ENCODE measurements at places on chromosomes 7 and 10.

DNA sequence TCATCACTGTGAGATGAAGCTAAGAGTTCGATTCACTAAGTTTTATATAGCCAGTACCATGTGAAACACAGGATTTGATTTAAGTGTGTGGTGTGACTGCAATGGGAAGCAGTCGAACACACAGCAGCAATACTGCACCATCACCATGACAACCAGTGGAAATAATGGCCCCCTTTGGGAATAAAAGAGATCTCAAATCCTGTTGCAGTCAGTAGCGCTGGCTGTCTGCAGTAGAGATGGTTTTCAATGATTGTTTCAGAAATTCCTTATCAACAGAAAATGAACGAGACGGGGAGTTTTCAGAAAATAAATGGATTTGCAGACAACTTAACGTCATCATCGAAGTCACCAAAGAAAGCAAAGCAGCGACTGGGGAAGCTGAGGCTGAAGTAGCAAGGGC lies 91.0 kb downstream of the PTPRE start:
- no peak for DNase-seq

DNA sequence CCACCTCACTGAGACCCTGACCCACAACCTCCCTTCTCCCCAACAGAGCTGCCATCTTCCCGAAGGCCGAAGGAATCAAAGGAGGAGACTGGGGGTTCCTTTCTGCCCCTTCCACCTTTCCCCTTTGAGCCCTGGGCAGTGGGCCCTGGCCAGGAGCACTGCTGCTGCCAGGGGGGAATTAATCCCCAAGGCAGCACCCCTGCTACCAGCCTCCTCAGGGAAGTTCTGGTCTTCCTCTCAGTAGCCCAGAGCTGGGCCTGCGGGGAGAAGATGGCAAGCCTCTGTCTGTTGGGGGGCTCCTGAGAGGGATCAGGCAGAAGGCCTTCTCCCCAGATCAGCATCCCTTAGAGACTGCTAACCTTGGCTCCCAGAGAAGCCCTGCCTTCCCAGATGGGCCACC lies 25.5 kb downstream of the DPCD start:
- no peak for DNase-seq

DNA sequence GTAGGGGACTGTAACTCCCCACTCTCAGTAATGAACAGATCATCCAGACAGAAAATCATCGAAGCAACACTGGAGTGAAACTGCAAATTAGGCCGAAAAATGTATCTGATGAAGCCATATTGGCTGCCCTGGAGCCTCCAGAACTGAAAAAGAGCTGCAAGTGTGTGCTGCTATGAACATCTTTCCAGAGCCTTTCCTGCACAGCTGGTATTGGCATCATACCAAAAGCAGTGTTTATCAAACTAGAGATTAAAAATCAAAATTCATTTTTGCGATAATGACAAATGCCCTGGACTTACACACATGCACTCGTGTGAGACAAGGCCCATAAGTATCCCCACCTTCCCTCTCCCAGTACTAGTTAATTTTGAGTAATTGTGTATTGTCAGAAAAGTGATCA lies 6.8 kb upstream of the CLDN12 start:
- DNase-seq, result no peak

GRCh38 chr10:105288026-105288425 lies 646.9 kb downstream of the SORCS3 start:
- no peak for DNase-seq

- no peak for DNase-seq
Observed at GRCh38 chr10:70433581-70434280, 7.8 kb downstream of the NODAL start.

- DNase-seq, result no peak
Observed at GRCh38 chr7:91265693-91266066, 1.4 kb downstream of the FZD1 start.

DNA sequence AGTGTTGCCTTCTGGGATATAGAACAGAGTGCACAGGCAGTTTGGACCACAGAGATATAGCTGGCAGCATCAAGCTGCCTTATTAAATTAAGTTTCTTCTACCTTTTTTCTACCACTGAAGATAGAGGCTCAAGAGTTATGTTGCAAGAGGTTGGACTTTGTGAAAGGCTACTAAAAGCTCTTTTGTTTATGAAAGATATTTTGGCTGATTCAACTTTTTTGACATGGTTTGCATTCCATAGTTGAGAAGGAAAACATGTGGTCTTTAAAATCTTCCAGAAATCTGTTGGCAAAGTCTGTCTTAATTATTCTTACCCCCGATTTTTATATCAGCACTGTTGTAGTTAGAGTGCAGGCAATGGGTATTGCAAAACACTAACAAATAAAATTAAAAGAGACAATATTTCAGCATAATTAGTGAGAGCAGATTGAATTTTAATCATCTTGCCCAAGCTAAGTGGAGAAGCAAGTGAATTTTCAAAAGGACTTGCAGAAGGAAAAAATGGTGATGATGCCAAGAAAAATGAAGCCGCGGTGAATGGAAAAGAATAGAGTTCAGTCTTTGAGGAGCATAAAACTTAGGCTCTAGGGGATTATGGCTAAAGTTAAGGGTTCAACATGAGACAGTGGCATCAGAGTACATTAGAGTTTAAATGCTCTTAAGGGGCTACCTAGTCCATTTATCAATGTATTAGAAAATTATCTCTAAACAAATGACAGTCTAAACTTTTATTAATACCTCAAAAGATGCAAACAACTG lies 450.9 kb upstream of the CNTNAP2 start:
- DNase-seq, result no peak

DNA sequence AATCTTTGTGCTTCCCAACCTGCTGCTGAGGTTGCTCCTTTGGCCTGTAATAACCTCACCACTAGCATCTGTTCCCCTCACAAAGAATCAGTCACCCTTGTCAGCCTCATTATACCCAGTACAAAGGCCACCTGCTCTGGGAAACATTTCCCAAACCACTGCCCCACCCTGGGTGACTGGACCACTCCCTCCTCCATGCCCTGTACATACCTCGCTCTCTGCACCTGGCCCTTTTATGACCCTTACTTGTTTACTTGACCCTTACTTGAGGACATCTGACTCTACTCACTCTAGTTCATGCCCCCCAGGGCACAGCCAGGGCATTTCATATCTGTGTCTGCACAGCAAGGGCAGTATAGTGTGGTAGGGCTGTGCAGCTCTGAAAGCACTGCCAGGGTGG lies 21.4 kb upstream of the AOC1 start:
- DNase-seq, result no peak

GRCh38 chr10:70362328-70362727 lies 20.1 kb downstream of the LRRC20 start:
- no peak for DNase-seq

DNA sequence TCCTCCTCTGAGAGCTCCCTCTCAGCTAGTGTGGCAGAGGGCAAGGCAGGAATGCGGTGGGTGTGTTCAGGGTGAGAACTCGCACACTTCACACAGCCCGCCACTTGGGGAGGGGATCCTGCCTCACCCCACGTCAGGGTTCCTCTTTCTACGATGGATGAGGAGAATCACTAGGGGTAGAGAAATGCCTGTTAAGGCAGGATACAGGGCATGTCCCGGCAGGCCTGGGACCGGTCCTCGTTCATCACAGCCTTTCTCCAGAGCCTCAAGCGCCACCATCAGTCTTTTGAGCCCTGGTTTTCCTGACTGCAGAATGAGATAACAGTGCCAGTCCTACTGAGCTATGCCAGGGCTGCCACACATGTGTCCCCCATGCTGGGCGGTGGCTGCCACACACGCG lies 546.7 kb upstream of the ADARB2 start:
- DNase-seq, result no peak

- DNase-seq, result no peak
Observed at GRCh38 chr7:82839555-82839954, 323.1 kb downstream of the PCLO start.

DNA sequence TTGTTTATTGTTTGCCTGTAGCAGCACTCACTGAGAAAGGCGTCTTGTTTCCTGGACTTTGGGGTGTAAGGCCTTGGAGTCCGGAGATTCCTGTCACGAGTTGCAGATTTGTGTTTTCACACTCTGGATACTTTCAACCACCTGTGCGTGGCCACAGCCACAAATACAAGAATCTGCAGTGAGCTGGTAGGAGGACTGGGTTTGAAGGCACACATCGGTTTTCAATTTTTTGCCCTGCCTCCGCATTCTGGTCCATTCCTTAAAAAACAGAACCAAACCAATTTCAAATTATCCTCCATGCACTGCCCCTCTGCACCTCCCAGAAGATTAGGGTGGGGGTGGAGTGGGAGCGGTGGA lies 619 bp downstream of the EXOC4 start:
- DNase-seq, result no peak

- peak; percentile 57 for DNase-seq
Observed at GRCh38 chr7:130154501-130155317, 50.5 kb downstream of the TMEM209 start.

DNA sequence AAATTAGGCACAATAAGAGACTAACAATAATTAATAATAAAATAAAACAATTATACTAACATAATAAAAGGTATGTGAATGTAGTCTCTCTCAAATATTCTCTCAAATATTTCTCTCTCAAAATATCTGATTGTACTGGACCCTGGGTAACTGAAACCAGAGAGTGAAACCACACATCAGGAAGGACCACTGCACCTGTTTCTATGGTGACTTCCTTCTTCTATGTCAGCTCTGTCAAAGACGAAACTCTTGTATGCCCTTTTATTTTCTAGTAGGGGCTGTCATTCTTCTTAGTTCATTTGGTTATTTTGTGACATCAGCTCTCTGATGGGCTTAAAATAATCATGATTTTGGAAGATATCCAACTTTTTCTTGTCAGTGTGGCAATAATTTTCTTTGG lies 428.0 kb upstream of the TPK1 start:
- no peak for DNase-seq

DNA sequence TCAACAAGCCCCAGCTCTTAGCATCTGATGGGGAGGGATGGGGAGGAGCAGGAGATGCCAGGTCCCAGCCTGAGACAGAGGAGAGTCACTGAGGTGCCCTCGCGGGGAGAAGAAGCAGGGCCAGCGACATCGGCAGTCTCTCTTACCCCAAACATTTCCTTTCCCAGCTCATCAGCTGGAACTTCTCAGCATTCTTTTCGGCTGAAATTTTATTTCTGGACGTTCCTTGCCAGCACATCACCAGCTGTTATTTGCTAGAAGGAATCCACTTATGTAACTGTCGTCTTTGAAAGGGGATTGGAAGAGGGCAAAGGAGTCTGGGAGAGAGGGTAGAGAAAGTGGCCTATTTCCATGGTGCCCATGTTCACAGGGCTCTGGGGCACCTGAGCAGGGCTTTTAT lies 101.0 kb upstream of the SHH start:
- no peak for DNase-seq

DNA sequence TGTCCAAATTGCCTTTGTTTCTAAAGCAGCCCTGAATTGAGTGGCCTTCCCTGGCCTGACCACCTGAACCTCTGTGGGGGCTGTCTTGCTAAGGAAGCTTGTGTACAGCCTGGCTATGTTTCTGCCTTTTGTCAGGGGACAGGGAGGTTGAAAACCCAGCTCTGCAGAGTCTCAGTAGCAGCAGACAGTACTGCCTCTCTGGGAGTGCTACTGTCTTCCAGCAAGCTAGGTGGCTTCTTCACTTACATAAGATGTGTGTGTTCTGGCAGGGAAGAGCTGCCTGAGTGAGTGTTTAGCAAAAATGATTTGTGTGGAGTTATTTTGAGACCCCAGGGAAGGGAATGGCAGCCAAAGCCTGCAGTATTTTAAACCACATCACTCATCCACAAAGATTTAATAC lies 57.4 kb downstream of the LRRC4 start:
- DNase-seq, result no peak

DNA sequence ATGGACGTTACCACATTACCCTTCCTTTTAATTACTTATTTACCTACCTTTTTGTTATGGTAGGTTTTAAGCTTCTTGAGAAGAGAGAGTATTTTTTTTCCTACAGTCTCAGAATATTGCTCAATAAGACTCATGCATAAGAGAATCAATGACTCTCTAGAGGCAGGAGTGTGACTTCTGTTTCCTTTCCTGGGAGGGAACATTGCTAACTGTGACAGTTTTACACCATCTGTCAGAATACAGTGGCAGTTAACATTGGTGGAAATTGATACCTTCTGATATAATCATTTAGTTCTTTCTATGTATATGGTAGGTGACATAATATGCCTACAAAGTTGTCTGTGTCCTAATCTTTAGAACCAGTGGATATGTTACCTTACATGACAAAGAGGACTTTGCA lies 348.7 kb upstream of the POT1 start:
- no peak for DNase-seq

GRCh38 chr10:297567-297966 lies 162.3 kb downstream of the ZMYND11 start:
- DNase-seq, result no peak

- no peak for DNase-seq
Observed at GRCh38 chr7:40324914-40325313, 190.1 kb downstream of the SUGCT start.

- DNase-seq, result no peak
Observed at GRCh38 chr10:49404321-49404878, 8.5 kb upstream of the DRGX start.

- no peak for DNase-seq
Observed at GRCh38 chr10:24983946-24984345, 31.5 kb upstream of the PRTFDC1 start.

DNA sequence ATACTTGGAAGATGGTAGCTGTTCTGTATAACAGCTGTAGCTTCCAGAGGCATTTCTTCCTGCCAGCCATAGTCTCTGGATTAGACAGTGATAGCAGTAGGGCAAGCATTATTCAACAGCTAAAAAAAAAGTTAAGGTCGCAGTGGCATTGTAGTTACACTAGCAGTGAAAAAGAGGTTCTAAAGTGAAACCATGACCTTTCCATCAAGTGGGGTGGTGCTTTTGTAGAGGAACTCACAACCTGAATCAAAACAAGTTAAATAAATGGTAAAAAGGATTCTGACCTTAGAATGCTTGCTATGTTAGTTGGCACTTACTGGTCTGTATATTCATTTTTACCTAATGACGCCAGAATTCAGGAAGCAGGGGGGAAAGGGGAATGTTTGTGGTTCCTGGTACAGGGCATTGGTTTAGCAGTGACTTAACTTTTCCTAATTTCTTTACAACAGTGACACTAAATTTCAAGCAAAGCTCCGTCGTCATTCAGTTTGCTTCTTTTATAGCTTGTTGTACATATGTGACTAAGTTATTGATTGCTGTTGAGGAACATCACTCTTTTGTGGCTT lies 55.0 kb downstream of the GBF1 start:
- DNase-seq, result no peak

DNA sequence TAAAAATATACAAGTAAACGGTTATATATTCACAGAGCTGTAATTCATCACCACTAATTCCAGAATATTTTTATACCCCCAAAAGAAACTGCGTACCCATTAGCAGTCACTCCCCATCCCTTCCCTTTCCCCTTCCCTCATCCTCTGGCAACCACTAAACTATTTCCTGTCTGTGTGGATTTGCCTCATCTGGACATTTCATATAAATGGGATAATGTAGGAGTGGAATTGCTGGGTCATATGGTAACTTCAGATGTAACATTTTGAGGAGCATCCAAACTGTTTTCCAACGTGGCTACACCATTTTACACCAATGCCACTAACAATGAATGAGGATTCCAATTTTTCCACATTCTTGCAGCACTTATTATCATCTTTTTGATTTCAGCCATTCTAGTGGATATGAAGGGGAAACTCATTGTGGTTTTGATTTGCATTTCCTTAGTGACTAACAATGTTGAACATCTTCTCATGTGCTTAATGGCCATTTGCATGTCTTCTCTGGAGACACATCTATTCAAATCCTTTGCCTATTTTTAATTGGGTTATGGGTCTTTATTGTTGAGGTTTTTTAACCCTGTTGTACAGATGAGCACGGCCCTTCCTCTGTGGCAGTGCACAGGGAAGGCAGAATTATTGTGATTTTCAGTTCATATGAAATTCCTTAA lies 79.2 kb downstream of the RBM20 start:
- DNase-seq, result peak; percentile 71

GRCh38 chr7:103391976-103392375 lies 44.5 kb downstream of the PSMC2 start:
- no peak for DNase-seq

GRCh38 chr10:11167233-11167966 lies 149.7 kb downstream of the CELF2 start:
- DNase-seq, result no peak
